Fibroblast of mammary gland (primary cell): ENCODE measurements at places on chromosomes 5 and 9.

- DNase-seq, result no peak
Measured at GRCh38 chr5:159208514-159209437, 577 bp downstream of the RNF145 start.

DNA sequence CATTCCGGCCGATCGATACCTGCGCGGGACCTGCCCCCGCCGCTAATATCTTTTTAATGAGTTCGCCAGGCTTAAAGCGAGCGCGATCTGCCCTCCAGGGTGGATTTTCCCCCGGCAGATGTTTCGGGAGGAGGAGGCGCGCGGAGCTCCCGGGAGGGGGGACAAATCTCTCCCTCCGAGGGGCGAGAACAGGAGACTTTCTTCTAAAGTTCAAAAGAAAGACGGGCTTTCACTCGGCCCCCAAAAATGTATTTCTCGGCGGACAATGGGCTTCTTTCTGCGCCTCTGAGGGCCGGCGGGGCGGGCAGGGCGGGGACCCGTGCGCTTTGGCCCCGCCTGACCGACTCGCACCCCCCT is 4.1 kb upstream of the PRDM12 start:
- no peak for DNase-seq

DNA sequence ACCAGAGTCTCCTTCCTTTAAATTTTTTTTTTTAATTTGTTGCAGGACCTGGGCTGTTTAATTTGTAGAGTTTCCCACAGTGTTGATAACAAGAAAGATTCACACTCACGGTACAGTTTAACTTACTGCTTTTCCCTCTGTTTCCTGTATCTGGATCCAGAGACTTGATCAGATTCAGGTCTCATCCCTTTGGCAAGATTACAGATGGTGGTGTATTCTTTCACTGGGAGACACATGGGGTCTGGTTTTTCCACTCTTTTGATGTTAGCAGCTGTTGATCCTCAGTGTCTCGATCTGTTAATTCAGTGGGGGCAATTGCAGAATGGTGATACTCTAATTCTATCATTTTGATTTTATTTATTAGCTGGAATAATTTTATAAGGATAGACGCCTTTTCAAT is 75.4 kb upstream of the TNFAIP8 start:
- no peak for DNase-seq

GRCh38 chr5:132428147-132428482 is 58.6 kb downstream of the SLC22A5 start:
- DNase-seq, result no peak

DNA sequence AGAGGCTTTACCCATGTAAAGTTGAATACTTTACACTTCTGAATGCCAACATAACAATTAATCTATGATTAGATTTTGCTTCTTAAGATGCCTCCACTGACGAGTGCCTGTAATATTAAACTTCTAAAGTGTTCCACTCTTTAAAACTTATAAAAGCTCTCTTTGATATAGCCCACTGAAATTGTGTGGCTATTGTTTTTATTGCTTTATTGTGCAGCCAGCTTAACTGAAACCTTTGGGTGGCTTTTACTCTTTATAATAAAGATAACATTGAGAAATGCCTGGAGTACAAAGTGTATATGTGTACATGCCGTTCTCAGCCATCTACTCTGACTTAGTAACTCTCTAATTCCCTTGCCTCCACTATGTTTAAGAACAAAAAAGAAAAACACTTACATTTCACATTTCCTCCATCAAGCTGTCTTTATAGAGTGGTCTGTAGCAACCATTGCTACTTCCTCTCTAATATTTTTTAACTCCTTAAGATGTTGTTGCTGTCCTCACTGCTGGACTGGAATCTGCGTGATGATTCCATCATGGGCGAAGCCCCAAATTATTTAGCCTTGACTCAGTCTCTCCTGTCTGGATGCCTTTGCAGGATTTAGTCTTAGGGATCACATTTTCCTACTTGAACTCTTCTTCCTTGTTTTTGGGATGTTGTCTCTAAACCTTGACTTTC is 9.1 kb downstream of the PIK3R1 start:
- peak; percentile 80 for DNase-seq
